ENCODE measurements at places on chromosomes 2 and 18.

GRCh38 chr2:60796573-60797509, 40.8 kb downstream of the PAPOLG start:
- no peak for DNase-seq

DNA sequence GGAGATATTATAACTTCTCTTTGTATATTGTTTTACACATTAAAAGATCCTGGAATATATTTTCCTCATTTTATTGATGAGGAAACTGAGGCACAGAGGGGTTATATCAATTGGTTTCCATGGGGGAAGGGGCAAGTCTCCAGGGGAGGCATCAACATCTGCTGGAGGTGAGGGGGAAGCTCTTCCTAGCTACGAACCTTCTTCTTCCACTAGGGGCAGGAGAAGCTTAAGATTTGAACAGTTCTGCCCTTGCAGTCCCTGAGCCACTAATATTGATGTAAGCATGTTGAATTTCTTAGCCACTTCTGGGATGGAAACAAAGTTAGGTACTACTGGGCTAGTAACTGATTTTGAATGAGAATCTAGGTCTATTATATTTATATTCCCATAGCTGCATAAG, 140.1 kb upstream of the AQP4 start:
- no peak for DNase-seq

DNA sequence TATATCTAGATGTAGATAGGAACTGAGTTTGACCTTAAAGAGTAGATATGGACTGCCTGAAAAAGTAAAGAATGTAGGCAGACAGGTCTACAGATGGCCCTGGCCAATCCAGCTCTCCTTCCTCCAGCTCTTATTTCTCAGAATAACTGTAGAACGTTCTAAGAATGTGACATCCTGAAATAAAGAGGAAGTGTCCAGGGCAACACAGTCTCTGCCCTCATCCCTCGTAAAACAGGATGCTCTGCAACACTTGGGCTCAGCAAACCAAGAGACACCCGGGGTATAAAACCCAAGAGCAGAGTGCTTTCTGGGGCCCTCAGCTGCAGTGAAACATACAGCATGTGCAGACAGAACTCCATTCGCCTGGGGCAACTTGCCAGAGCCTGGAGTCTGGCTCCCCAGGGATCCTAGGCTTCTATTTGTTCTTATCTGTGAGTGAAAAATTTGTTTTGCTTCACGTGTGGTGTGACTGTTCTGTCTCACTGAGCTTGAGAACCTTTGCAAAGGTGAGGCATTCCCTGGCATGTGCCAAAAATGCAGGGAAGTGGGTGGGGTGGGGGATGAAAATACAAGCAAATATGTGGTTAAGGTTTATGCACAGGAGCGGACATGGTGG, 401.0 kb downstream of the SETBP1 start:
- DNase-seq: no peak

DNA sequence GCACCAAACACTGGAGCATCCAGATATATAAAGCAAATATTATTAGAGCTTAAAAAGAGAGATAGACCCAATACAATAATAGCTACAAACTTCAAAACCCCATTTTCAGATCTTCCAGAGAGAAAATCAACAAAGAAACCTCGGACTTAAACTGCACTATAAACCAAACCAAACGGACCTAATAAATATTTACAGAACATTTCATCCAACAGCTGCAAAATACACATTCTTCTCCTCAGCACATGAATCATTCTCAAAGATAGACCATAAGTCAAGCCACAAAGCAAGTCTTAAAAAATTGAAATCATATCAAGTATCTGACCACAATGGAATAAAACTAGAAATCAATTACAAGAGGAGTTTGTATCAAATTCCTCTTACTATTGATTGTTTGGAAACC, 140.2 kb upstream of the OTOS start:
- no peak for DNase-seq

GRCh38 chr2:174753038-174753633, 11.1 kb downstream of the CHRNA1 start:
- no peak for DNase-seq

DNA sequence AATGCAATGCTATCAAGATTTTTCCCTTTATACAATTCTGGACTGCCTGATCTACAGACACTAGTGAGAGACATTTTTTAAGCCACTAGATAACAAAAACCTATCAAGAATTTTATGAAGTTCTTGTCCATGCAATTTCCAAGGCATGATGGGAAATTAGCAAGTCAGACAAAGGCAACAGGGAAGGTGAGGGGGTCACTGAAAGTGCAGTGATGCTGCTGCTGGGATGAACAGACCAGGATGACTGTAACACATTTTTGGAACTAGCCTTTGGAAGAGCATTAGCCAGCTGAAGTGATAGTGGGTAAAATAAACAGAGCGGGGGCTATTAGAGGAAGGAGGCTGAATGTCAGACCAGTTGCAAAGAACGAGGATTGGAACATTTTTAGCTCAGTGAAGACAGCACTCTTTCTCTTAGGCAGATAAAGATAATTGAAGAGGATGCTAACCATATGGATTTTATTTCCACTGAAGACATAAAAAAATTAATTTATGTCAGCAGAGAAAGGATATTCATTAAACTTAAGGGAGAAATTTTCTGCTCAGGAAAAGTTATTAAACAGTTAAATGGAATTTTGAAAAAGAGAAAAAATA, 17.9 kb downstream of the NRXN1 start:
- no peak for DNase-seq

GRCh38 chr2:148875387-148876051, 492 bp downstream of the KIF5C start:
- no peak for DNase-seq

DNA sequence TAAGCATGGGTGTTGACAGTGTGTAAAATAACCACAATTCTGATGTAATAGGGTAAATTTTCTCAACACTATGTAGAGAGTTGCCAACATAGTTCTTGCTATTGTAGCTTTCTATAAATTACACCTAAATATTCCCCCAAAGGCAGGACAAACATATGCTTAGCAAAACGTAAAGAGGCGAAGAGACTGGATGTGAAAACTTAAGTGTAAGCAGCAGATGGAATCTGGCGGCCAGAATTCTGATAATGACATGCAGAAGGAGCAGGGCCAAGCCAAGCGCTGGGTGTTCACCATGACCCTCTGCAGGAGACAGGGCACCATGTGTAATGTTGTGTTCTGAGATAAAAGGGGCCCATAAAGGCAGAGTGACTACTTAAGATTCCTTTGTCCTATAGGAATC, 105.2 kb upstream of the ZNF521 start:
- DNase-seq: no peak

DNA sequence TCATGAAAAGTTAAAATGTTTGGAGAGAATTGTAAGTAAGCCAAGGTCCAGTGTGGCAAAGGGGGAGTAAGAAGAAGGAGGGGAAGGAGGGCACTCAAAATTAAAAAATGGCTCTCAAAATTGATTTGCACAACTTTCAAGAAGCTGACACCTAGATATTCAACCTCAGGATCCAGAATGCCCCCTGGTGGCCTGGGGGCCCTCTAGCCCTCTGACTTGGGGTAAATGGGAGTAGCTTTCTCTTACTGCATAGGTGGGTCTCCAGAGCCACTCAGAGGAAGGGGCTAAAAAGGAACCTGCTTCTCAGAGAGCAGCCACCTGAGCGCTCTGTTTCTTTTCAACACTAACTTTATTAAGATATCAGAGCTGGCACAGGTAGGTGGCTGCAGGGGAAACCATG, 968.5 kb downstream of the BCL11A start:
- DNase-seq: no peak

- no peak for DNase-seq
Measured at GRCh38 chr2:6913415-6914157, 3.6 kb upstream of the RNF144A start.

GRCh38 chr2:68789603-68790002, 55.0 kb downstream of the ARHGAP25 start:
- no peak for DNase-seq

- DNase-seq: no peak
Measured at GRCh38 chr2:31354837-31355236, 59.7 kb downstream of the XDH start.

DNA sequence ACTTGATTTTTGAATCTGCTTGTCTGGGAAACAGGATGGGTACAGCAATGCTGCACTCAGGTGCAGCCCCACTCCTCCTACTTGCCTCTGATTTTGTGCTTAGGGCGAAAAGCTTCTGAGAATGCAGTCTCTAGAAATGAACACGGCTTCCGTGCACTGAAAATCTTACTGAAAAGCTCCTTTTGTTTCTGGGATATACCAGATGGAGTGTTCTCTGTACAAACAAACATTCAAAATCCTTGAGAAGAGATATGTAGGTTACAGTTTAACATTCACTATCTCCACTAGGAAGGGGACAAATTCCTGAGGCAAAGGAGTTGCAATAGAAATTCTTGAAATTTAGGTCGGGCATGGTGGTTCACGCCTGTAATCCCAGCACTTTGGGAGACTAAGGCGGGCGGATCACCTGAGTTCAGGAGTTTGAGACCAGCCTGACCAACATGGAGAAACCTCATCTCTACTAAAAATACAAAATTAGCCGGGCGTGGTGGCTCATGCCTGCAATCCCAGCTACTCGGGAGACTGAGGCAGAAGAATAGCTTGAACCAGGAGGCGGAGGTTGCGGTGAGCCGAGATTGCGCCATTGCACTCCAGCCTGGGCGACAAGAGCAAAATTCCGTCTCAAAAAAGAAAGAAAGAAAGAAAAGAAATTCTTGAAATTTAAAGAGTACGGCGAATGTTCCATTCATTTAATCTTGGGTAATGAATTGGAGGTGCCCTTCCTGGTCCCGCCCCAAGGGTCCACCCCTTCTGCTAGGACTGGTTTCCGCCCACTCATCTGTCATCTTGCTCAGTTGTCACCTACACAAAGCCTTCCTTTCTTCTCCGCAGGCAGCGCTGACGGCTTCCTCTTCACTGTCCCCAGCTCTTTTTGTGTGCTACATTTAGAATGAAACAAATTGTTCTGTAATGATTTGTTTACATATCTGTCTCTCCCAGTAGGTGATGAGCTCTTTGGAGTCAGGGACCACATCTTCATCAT, 92.4 kb downstream of the SOCS6 start:
- no peak for DNase-seq

DNA sequence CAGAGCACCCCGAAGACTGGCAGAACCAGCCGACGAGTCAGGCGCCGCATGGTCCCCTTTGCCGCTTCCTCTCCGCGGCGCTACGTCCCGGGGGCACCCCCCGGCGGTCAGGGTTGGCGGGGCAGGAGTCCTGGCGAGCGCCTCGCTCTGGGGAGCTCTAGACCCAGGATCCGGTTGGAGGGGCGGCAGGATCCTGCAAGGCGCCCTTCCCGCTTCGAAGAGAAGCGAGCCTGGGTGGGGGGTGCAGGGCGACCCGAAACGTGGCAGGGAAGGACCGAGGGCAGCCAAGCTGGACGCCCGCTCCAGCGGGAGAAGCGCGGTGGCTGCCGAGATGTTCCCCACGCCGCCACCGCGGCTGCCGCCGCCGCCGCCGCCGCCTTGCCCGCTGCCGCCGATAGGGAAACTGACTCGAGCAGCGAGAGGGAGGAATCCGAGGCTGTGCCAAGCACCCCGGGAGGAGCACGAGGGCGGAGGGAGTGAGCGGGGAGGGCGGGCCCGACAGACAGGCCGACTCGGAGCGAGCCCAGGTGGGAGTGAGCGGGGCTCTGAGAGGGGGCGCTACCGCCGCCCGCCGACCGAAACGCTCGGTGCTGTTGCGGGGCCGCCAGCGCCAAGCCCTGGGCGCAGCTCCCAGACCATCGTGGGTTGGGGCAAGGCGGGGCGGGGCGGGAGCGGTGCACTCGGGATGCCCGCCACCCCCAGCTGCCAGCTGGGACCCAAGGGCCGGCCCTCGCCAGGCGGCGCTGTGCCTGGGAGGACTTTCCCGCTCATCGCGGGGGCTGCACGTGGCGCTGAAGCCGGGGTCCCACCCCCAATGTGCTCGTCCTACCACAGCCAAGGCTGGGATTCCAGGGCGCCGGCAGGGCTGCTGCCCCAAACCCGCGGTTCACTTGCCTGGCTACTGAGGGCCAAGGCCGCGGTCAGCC, at the start of gene GALNT14:
GALNT14 (minus strand) TSS at position 404 of the 926 bp plus-strand sequence; CDS start at position 50, 354 bp downstream.
- DNase-seq: no peak

- no peak for DNase-seq
Measured at GRCh38 chr2:43332653-43333052, 106.2 kb upstream of the ZFP36L2 start.

DNA sequence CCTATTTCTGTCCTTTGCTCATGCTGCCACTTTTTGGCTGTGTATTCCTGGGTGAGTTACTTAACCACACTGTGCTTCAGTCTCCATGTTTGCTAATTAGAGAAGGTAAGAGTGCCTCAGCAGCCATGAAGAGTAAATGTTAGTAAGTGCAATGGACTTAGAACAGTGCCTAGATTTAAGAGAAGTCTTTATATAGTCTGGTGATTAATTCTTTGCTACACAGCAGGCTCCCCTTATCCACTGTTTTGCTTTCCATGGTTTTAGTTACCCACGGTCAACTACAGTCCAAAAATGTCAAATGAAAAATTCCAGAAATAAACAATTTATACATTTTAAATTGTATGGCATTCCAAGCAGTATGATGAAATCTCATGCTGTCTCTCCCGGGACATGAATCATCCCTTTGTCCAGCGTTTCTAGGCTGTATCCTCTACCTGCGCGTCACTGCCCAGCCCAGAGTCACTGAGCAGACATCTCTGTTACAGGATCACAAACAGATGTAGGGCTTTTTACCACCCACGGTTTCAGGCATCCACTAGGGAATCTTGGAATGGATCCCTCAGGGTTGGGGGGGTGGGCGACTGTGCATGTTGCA, 91.0 kb downstream of the CTIF start:
- no peak for DNase-seq

- no peak for DNase-seq
Measured at GRCh38 chr2:201942531-201942930, 91.1 kb upstream of the FZD7 start.

GRCh38 chr2:174762464-174762863, 1.8 kb downstream of the CHRNA1 start:
- no peak for DNase-seq

DNA sequence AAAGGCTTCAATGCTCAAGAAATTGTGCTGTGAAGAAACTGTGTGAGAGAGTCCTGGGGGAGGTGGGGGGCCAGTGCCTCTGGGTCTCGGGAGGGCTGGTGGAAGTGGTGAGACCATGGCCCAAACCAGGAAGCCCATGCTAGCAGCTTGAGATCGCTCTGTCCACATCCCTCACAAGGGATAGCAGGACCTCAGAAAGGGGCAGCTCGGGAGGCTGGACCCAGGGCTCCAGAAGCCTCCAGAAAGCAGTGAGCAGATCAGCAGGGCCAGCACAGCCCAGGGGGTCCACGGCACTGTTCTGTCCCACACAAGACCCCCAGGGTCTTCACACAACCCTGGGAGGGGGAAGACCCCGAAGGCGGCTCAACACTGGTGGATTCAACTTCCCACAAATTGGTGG, 24.1 kb downstream of the ST8SIA5 start:
- no peak for DNase-seq
